ENCODE measurements at places on chromosomes 5 and 9.
A peak's percentile ranks its signal among the peaks of the same experiment; 100 is the strongest.

DNA sequence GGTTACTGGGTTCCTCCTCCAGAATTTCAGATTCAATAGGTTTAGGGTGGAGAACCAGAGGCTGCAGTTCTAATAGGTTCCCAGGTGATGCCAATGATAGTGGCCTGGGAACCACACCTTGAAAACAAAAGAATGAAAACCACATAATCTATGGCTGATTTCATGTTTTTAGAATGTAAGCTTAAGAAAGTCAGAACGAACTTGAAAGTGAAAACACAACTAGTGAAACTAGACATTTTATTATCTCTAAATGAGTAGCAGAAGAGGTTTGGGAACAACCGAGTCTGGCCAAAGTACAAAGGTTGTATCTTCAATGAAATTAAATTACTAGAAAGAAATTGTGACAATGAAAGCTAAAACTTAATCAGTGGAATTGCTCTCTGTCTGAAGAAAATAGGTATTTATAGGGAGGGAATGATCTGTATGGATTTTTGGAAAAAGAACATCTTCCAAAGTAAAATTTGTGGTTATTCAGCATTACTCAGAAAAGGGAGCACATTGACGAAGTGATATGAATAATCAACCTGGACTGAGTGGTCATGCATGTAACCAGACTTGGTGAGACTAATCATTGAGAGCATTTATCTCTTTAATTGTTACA is 24.9 kb upstream of the CEP120 start:
- DNase-seq = peak; percentile 33

DNA sequence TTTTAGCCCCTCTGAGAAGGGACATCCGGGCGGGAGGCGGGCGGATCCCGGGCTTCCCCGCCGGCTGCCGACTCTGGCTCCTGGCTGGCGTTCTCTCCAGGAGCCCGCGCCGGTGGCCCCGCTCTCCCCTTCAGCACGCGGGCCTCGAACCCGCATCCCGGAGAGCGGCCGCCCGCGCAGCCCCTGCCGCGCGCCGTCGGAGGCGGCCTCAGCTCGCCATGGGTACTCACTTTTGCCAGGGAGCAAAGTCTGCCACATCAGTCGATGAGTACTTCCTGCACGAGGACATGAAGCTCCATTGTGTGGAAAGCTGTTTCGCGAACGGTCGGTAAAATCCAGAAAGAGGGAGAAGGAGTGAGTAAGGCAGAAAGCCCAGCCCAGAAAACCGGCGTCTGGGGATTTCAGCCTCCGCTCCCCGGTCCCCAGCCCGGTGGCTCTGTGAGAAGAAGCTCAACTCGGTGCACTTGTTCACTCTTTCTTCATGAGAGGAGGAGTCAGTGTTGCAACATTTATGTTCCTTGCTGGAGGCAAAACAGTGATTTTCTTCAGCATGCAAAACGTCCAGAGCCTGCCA is at the start of gene PRLR:
Gene PRLR (minus strand): TSS at position 450 of the 574 bp plus-strand sequence. CDS start 140,867 bp downstream, outside the sequence.
- peak; percentile 2 for DNase-seq

GRCh38 chr5:39117401-39117800 is 43.2 kb upstream of the RICTOR start:
- DNase-seq = no peak

- no peak for DNase-seq
These were observed 17.3 kb downstream of the MOCS2 start for GRCh38 chr5:53092242-53092641.

DNA sequence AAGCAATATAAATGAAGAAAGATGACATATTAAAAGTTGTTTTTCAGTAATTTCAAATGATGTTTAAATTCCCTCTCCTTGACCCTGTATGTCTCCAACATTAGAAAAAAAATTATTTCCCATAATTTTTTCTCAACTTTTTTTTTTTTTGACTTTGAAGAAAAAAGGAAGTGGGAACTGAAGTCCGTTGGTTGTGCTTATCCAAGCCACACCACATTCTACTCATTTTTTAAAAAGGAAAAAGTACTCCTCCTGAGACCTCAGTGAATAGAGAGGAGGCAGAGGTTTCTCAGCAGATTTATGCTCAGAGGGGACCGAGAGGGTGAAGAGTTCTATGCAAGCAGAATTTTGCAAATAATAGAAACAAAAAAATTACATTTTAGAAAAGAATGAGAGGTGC is 123.3 kb downstream of the PCSK5 start:
- no peak for DNase-seq

GRCh38 chr5:128711216-128711615 is 173.2 kb upstream of the FBN2 start:
- no peak for DNase-seq

- peak; percentile 1 for DNase-seq
These were observed 15.0 kb downstream of the SEMA4D start for GRCh38 chr9:89482901-89483361.

GRCh38 chr5:27821681-27822080 is 783.3 kb upstream of the CDH9 start:
- DNase-seq = no peak

DNA sequence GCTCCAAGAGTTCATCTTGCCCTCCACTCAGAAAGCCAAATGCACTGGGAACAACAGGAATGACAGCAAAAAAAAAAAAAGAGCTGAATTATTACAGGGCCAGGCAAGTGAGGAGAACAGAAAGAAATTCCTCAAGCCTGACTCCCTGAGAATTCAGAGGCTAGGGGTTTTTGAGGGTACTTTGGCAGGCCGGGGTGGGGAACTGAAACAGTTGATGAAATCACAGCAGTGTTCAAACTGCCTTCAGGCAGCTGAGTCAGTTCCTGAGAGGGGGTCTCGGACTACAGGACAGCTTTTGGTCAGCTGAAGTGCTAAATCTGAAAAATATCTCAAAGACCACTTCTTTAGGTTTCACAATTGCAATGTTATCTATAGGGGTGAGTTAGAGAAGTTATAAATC is 419.4 kb downstream of the SEMA5A start:
- DNase-seq = no peak

GRCh38 chr5:136661026-136661425 is 295.7 kb upstream of the TRPC7 start:
- DNase-seq = no peak

GRCh38 chr9:72046630-72047456 is 13.6 kb downstream of the C9orf57 start:
- DNase-seq = no peak

Data from activated CD8-positive, alpha-beta T cell treated with anti-CD3 and anti-CD28 coated beads for 36 hours (primary cell).